Cerebellar nuclear complex (tissue), 1 donor: ENCODE measurements at places on chromosomes 1 and 21.

DNA sequence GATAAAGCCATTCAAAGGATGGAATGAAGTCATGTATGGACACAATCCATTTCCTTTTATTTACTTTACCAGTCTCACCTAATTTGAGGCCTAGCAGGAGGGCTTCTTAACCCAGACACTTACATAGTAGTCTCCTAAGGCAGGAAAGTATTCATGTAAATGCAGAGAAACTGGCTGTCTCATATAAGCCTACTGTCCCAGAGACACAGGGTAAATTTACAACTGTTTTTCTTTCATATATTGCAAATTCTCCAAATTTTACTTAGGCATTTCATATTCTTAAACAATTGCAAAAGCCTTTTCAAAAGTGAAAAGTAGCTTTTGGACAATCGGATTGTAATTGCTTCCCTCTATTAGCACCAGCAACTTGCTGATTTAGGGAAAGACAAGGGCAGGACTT, 29.9 kb downstream of the SPAG17 start:
- no peak for DNase-seq

DNA sequence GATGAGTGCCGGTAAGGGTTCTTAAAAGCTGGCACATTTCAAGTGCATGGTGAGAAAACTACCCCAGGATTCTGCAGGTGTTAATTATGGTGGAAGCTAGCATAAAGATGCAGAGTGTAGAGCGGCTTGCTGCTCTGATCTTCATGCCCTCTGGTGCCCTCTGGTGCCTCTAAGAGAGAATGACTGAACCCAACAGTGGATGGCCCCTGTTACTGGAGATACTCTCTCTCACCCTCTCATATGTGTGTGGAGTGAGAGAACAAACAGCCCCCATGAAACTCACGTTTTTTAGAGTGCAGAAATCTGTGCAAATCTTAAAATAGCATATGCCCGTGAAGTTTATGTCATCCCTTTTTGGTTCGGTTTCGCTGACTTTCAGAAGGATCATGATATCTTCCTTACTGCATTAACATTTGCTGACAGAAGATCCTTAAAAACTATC, 90.0 kb downstream of the GRIK1 start:
- DNase-seq = no peak

DNA sequence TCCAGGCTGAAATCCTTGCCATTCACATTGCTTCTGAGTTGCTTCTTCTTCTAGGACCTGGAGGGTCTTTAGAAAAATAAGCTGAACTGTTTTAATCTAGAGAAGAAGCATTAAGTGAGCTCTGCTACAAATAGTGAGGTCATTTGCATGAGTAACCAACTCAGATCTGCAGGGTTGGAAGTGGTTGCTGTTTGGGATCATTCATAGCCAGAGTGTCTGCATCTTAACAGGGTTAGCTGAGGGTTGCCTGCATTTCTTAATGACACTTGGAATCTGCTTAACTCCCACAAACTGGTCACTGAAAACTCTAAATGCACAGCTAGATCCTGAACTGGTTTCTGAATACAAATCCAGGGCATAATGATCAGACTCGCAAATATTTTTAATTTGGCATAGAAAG, 9.9 kb downstream of the CNIH3 start:
- DNase-seq = no peak

- DNase-seq = no peak
Measured at GRCh38 chr1:167825419-167826079, 88.4 kb downstream of the ADCY10 start.

DNA sequence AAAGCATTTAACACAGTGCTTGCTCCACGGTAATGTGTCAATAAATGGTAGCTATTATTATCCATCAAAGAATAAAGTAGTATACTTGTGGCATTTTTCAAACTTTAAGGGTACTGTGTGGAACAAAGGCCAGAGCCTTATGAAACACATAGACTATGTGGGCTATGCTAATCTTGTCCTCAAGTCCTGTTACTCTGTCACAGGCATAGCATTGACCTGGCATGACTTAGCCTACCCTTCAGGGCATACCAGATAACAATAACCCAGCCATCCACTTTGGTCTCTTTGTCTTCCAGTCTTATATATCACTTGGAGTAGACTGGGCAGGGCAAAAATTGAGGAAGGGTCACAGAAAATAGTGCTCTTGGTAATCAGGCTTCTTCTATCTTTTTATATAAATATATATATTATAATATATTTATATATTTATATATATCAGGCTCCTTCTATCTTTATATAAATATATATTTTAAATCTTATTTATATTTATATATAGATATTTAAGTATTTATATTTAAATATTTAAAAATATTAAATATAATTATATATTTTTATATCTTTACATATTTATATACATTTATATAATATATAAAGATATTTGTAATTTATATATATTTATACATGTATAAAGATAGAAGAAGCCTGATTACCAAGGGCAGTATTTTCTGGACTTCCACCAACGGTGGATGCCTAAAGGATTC, 66.1 kb upstream of the CNN3 start:
- DNase-seq = no peak

DNA sequence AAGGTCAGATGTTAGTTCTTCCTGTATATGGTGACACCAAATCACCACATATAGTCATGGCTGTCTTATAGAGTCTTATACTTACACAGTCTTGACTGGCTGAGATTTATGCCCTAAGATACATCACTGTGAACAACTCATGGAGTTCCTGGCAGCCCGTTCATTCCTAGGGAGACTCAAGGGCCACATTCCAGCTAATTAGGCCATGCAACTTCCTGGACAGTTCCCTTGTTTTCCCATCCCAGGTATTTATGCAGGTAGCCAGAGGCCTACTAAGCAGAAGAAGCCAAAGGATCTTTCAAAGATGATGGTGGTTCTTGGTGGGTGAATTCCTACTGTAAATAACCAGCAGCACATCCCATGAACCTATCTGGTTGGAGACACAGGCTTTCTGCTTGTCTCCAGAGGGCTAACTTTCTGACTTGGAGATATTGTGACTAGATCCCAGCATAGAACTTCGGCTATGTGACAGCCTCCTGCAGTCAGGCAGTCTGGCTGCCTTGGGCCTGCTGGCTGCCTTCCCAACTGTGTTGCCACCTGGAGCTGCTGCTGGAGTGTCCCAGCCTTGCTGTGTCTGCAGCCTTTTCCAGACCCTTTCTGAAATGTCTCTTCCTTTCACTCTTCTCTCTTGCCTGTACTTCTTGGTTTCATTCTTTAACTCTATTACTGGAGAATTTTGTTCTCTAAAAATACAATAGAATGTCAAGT, 283.8 kb downstream of the CACNA1E start:
- DNase-seq = peak; percentile 55
